NCI-H69 (cell line): ENCODE measurements at places on chromosomes 6 and 20.
A peak's percentile ranks its signal among the peaks of the same experiment; 100 is the strongest.

GRCh38 chr6:166507809-166508564, 78.5 kb downstream of the RAMACL start:
- DNase-seq, result no peak

- DNase-seq, result peak; percentile 77
Measured at GRCh38 chr6:99746261-99746895, 139.7 kb downstream of the PRDM13 start.

- DNase-seq, result peak; percentile 25
Measured at GRCh38 chr6:17688481-17688880, 18.2 kb downstream of the NUP153 start.

GRCh38 chr6:33105916-33106871, 30.4 kb downstream of the HLA-DPB1 start:
- no peak for DNase-seq

DNA sequence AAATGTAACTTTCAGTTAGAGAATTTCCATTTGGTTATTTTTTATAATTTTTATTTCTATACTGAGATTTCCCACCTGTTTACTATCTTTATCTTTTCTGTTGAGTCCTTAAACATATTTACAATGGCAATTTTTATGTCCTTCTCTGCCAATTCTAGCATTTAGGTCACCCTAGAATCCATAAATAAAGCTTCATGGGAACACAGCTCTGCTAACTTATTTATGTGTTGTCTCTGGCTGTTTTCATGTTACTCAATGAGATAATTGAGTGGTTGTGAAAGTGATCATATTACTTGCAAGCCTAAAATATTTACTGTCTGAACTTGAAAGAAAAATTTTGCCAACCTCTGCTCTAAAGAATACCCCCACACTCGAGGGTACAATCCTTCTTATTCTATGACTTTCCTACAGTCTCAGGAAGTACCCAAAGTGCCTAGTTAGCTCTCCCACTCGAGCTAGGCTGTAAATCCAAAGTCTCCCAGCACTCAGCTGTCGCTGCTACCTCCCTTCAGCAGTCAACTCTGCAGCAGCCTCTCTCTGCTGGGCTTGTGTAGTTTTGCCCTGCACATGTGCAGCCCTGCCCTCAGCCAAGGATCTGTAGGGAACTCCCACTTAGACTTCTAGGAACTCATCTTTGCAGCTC, 53.5 kb upstream of the GCLC start:
- DNase-seq, result peak; percentile 44

DNA sequence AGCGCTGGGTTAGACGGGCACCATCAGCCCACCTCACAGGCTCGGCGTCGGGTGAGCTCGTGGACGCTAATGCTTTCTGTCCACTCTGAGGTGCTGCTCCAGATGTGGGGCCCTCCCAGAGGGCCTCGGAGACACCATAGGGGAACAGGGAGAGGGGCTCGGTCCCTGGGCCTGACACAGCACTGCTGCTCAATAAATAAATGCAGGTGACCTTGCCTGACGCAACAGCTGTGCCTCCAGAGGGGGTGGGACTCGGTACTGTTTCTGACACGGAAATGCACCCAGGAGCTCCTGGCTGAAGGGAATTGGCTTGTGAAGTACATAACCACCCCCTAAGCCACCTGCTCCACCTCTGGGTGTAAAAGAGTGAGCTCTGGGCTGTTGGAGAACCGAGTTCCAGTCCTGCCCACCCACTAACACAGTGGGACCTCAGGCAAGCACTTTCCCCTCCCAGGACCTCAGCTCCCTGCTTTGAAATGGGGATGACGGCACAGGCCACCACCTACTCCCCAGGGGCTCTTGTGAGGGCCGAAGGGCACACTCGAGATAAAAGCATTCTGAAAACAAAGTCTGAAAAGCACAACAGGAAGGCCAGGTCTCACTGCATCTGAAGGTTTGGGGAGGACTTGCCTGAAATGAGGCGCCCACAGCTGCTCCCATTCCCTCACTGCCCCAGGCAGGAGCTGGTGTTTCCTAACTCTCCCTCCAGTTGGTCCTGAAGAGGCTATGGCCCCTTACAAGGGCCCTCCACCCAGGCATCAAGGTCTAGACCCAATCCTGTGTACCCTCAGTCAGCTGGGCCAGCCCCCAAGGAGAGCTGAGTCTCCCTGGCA, 6.7 kb downstream of the KCNK15 start:
- peak; percentile 44 for DNase-seq

- no peak for DNase-seq
Measured at GRCh38 chr6:170022827-170023619, 267.9 kb downstream of the DLL1 start.

- peak; percentile 69 for DNase-seq
Measured at GRCh38 chr6:161057103-161058091, 65.8 kb downstream of the MAP3K4 start.

DNA sequence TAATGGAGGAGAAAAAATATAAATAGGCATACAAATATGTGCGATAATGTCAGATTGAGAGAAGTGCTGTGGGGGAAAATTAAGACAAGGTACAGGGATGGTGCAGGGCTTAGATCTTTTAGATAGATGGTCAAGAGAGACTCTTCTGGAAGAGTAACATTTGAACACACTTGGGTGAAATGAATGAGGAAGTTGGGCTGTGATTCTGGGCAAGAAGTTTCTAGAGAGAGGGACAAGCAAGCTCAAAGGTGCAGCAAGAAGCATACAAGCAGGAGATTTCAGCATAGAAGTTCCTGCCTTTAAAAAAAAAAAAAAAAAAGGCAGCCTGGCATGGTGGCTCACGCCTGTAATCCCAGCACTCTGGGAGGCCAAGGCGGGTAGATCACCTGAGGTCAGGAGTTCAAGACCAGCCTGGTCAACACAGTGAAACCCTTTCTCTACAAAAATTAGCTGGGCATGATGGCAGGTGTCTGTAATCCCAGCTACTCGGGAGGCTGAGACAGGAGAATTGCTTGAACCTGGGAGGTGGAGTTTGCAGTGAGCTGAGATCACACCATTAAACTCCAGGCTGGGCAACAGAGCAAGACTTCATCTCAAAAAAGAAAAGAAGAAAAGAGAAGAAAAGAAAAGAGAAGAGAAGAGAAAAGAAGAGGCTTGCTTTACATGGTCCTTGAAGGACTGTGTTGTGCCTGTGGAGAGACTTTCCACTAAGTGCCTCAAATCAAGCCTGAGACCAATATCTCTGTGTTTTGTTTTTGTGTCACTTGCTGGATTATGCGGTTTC, 9.7 kb upstream of the CD83 start:
- DNase-seq, result no peak

GRCh38 chr6:137637121-137637520, 142.9 kb upstream of the OLIG3 start:
- DNase-seq, result peak; percentile 46

DNA sequence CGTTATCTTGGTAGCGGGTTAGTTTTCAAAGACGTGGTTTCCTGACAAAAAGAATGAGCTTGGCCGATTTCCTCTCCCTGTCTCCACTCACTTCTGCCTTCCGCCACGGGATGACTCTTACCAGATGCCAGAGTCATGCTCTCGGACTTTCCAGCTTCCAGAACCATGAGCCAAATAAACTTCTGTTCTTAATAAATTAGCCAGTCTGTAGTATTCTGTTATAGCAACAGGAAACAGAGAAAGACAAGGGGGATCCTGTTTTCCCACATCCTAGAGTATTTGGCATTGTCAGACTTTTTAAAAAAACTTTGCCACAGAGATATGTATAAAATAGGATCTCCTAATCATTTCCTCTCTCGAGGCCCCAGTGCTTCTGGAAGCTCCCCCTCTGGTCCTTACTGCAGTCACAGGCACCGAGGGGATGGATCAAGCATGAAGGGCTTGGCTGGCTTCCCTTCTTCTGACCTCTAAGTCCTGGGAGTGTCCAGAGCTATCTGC, 84.9 kb upstream of the NAA20 start:
- no peak for DNase-seq

DNA sequence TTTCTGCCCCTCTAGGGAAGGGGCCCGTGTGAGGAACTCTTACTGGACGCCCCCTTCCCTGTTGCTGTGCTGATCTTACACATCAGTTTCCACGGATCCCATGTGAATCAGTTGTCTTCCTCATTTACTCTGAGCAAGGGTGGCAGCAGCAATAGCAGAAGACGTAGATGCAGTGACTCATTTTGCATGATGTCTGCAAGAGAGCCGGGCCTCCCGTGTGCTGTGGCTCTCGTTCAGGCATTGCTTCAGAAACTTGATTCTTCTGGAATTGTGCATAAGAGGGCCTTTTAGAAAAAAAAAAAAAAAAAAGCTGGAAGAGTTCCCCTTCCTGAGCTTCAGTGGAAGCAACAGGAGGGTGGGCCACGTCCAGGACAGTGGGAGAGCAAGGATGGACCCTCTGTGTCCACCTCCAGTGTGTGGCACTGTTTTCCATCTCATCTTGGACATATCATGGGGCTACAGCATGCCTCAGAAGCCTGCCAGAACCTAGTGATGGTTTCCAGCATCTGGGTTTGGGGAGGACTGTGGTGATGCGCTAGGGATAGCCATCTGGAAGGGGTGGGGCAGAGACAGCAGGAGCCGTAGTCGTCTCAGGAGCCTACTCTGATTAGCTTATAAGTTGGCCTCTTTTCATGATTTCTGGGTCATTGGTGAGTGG, 62.1 kb downstream of the FOXO3 start:
- DNase-seq, result peak; percentile 87

DNA sequence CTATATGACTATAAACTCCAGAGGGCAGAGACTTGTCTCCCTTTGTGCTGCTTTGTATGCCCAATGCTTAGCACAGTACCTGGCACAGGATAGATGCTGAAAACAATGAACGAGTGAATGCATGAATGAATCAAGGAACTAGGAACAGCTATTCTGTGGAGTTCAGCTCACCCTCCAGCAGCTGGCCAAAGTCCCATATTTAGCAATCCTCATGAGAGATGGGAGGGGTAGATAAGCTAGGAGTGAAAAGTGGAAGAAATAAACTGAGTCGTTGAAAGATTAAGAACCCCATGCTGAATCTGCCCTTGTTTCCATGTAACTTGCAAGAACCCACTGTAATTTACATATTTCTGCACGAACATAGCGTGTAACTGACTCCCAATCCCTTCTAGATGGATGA, 106.5 kb downstream of the MAFB start:
- no peak for DNase-seq

DNA sequence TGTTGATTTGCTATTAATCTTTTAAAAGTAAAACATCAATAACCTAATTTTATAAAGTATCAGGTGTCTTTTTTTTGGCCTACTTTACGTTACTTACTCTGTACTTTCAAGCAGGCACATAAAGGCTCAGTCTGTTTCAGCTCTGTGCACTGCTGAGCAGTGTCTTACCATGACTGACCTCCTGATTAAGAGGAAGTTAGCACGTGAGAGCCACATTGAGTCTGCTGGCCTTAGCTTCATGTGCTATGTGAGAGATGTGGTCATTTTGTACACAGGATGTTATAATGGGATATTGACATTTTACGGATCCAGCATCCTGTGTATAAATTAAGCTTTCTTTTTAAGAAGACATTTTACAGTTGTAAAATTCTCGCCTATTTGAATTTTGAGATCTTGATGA, 31.9 kb downstream of the ARID1B start:
- peak; percentile 70 for DNase-seq

- no peak for DNase-seq
Measured at GRCh38 chr20:2740702-2741101, 48.1 kb downstream of the EBF4 start.

DNA sequence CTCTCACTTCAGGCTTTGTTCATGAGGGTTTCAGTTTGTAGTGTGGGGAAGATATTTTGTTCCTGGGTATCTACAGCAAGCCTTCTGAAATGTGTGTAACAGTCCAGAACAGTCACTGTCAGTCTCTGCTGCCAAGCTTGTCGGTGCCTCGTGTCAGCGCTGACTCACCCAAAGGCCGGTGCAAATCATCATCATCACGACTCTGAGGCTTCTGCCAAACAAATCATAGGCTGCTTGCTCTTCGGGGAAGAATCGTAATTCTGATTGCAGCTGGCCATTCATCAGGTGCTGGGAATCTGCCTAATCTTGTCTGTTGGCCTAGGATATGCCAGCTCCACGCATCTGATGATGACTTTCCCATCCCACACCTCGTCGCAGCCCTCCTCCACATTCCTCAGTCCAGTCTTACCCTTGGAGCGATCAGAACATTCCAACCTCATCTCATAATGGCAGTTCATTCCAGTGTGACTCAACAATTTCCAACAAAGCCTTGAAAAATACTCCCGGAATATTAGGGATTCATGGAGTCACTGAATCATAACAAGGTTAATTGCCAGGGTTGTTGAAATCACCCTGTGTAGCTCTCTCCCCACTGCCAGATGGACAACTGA, 40.9 kb downstream of the ALDH8A1 start:
- peak; percentile 61 for DNase-seq

GRCh38 chr20:23697947-23698346, 9.1 kb upstream of the CST4 start:
- no peak for DNase-seq

DNA sequence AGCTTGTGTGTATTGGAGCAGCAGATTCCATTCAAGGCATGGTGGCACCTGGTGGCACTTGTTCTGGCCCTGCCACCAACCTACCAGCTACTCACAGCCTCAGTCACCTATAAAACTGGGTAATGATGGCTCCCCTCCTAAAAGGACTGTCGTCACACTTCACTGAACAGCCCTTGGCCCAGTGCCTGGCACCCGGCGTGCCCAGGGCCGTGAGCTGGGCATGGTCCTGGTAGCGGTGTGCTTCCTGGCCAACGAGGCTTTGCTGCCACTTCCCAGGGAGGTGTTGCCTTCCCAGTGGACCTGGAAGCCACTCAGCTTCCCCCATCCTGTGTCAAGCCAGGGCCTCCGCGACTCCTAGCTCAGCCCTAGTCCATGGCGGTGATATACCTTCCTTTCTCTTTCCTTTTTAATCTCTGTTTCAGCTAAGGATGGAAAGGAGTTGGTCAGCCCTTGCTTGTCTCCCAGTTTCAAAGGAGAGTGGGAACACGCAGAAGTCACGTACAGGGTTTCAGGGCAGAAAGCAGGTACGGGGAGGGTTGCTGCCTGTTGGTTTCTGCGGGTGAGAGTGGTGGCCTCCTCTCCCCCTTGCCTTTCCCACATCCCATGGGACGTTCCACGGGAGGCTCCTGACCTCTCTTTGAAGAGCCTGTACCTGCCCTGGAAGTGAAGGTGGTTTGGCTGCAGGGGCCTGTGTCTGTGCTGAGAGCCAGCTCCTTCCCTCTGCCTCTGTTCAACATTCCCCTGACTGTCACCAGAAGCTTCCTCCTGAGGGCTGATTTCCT, 25.5 kb downstream of the ENTPD6 start:
- DNase-seq, result peak; percentile 85

- peak; percentile 72 for DNase-seq
Measured at GRCh38 chr6:142374965-142375733, 73.3 kb downstream of the ADGRG6 start.
